IMR-90 (cell line): ENCODE measurements at places on chromosomes 12 and 14.

- no peak for DNase-seq
Measured at GRCh38 chr14:63423381-63423780, 104.6 kb upstream of the GPHB5 start.

GRCh38 chr14:32472512-32473463 is 143.7 kb downstream of the AKAP6 start:
- peak; percentile 81 for DNase-seq

DNA sequence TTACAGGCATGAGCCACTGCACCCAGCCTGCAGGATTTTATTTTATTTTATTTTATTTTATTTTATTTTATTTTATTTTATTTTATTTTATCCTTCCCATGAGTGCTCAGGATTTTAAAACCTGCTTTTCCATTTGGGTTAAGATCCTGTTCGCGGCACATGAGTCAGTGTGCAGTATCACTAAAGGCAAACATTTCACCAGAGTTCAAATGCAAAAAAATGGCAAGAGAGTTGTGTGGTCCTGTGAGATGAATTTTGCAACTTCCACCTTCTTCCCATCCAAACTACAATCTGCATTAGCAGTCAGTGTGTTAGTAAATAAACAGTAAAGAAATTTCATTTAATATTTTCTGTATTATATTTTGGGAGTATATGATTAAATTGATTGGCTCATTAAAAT is 29.0 kb downstream of the MOAP1 start:
- no peak for DNase-seq

- DNase-seq, result no peak
Measured at GRCh38 chr12:131947482-131948027, 2.2 kb upstream of the EP400 start.

DNA sequence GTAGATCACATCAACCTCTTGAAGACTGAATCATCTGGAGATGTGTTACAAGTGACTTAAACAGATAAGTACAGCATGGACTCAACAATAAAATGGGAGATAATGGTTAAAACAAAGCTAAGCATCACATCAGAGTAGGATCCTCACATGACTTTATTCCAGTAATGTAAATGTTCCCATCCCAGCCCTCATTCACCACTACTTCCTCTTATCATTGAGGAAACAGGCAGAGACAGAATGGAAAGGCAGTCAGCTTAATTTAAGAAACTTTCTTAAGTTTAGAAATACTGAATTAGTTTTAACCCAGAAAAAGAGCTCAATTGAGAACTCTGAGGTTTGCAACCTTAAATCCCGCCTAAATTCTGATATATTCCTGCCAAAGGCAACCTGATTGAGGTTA is 1.2 kb upstream of the ALG10 start:
- DNase-seq, result no peak

DNA sequence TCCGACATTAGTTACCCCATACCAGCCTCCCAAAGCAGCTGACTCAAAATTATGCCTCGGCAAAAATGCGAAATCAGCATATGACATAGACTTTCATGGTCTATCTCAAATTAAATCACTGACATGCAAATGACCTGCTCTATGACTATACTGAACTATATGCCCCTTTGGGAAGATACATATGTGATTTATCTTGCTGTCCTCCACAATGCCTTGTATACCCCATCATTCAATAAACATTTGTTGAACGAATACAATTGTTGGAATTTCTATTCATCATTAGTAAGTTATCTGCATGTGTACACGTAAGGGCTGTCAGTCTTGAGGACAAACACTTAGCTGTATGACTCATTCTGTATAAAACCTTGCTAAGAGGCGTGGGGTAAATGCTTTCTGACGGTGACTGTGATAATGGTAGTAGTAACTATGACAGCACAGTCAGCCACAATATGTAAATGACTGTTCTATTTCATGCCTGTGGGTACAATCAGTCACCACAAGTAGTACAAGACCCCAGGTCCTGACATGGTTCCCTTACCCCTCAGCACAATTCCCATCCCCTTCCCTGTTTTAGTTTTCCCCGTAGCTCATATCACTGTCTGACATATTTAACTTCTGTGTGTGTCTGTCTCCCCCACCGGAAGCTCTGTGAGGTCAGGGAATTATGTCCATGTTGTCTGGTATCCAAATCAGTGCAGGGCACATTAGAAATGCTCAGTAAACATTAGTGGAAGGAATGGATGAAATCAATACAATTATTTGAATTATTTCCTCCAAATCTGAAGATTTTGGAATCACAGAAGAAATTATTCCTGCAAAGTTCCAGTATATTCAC is 42.8 kb downstream of the STXBP6 start:
- DNase-seq, result peak; percentile 95

GRCh38 chr14:100708425-100709288 is 18.0 kb upstream of the DLK1 start:
- peak; percentile 22 for DNase-seq

DNA sequence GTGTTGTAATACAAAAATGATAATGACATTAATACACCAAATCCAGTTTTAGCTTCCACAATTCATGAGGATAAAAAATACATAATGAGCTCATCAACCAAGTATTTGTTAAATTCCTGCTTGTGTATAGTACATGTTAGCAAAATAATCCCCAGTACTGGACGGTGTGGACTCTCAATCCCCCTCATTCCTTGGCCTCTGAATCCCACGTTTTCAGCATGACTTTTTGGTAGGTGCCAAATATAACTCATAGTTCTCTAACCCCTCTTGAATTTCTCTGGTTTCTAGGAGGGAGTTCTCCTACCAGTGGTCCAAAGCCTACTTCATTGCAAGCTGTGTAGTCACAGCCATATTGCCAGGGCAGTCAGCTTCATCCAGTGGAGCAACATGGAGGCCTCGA is 41.4 kb upstream of the EPS8 start:
- peak; percentile 82 for DNase-seq

GRCh38 chr12:526089-526488 is 66.3 kb downstream of the B4GALNT3 start:
- no peak for DNase-seq

DNA sequence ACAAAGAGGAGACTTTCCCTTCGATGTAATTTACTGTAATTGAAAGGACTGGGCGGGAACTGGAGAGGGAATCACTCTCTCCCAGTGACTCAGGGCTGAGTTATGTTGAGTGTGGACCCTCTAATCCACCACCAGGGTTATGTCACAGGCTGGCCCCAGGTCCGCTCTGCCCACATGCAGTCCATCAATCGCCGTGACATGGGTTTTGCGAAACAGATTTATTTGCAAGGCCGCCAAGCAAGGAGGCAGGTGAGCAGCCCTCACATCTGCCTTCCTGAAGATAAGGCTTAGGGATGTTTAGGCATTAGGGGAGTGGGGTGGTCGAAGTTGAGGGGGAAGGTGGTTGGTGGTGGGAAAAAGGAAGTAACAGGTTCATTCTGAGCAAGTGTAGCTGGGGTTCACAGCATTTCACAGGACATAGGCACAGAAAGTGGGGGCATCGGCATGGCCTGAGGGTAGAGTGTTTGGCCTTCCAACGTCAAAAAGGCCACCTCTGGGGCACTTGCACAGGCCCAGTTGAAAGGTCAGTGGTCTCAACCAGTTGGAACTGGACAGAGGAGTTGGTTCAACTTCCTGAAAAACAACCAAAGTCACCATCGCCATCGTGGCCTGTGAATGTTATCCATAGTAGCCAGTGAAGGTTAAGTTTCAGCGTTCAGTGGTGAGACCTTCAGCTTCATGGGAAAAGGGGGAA is 66.9 kb downstream of the DNAH10 start:
- DNase-seq, result no peak

DNA sequence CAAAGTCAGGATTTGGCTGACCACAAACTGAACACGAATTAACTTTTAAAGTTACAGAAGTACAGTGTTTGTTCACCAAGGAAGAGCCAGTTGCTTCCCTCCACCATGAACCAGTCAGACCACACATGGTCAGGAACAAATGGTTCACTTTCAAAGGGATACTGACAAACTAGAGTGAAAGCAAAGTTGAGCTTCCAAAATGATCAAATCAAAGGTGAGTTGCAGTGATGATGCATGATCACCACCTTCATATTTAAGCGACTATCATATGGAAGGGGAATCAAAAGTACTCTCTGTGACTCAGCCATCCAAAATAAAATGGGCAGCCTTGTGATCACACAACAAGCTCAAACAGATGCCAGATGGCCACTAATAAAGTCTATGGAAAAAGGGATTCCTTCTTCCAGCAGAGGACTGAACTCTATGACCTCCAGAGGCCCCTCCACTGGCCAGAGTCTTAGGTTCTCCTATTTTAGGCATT is 13.1 kb downstream of the NT5DC3 start:
- DNase-seq, result no peak

DNA sequence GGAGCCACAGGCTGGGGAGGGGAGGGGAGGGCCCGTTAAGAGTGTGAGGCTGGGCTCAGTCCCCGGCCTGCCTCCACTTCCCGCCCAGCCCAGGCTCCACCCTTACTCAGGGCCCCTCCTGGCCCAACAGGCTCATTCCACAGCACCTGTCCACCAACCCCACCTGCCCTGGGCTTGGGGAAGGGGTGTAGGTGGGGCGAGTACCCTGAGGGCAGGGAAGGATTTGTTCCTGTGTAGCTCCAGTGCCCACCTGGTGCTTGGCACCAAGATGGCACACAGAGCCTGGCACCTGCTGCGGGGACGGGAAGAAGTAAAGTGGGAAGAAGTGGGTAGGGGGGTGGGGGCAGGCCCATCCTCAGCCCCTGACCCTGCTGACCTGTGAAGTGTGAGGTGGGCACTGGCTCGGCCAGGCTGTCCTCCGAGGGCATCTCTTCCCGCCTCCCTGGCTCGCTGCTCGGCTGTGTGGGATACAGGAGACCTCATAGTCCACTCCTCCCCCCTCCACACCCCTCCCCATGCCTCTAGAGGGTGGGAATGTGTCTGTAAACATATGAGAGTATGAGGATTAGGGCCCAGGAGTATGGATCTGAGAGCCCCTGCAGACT is 35.1 kb downstream of the NCKAP5L start:
- DNase-seq, result no peak

- DNase-seq, result no peak
Measured at GRCh38 chr12:47700263-47700662, 5.6 kb downstream of the RPAP3 start.

- DNase-seq, result no peak
Measured at GRCh38 chr12:49955899-49956662, 5.5 kb downstream of the AQP2 start.

DNA sequence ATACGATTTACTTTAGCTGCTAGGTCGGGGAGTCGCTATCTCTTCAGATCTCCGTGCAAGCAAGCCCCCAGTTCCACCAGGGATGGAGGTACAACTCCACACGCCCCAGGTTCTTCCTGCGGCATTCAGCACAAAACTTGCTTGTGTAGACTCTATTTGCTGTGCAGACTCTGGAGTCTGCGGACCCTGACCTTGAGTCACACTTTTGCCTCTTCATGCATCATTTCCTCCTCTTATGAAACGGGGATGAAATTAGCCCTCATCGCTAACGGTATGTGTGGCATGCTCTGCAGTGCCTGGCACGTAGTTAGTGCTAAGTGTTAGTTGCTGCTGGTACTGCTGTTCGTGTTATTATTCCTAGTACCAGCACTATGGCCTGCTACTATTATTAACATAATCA is 84.4 kb downstream of the TMEM132D start:
- DNase-seq, result no peak

GRCh38 chr12:88918161-88918560 is 337.9 kb upstream of the KITLG start:
- DNase-seq, result no peak

- DNase-seq, result no peak
Measured at GRCh38 chr14:20904393-20905029, 13.3 kb downstream of the RNASE3 start.

DNA sequence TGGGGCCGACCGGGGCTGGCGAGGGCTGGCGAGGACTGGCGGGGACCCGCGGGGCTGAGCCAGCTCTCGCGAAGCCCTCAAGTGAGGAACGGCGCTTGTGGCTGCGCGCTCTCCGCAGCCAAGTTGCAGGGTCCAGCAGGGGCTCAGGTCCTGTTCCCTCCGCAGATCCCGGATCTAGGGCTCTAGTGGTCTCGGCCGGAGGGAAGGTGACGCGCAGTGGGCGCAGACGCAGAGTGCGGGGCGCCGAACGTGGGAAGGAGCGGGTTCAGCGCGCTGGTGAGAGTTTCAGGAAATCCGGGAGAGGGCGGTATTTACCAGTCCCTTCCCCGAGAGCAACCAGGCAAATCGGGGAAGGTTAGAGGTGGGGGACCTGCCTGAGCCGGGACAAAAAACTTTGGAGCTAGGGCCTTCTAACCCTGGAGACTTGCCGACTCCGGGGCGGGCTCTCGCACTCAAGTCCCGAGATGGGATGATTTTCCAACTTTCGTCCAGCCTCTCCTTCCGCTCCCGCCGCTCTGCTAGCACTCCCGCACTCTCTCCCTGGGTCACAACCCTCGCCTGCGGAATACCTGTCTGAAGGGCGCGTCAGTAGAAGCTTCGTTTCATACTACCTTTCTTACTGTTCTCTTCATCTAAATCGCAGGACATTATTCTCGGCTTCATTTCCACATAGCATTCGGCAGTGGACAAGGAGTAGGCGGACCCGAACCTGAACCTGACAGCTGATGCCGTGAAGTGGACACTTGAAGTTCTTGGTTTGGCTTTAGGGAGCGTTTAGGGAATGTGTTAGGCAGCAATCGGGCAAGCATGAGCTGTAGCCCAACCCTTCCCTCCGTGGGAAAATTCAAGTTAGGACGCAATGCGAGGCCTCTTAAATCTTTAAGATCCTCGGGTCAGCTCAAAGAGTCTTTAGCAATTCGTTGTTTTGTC is 13.6 kb upstream of the PAX9 start:
- DNase-seq, result peak; percentile 30

- no peak for DNase-seq
Measured at GRCh38 chr12:122870163-122870842, 25.6 kb downstream of the VPS37B start.

GRCh38 chr12:59678759-59679411 is 83.1 kb downstream of the SLC16A7 start:
- no peak for DNase-seq

GRCh38 chr14:73613046-73613383 is 698 bp downstream of the ACOT6 start:
- no peak for DNase-seq

DNA sequence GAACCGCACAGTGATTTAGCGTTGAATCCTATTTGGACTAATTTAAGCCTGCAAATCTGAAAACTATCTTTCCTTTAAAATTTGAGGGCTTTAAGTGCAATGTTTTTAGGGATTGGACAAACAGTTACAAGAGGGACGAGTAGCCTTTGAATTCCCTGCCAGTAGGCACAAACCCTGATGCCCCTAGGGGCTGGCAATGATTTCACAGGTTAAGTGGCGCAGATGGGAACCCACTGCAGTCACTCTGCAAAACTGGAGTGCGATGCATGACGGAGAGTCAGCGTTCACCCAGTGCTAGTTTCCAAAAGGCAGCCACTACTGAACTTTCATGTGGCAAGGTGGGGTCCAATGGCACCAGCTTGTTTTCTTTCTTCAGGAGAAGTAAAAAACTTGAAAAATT is 99.4 kb upstream of the FRMD6 start:
- no peak for DNase-seq
